Bronchus fibroblast of lung (primary cell): ENCODE measurements at places on chromosomes 12 and 14. TPM values are rescaled to one million over a fixed set of nuclear protein-coding genes. Genes with fewer than 3 reads are reported as not detected.

Gene ALDH2
- 31.7 and 32.6 TPM in 2 replicates for total RNA-seq

Gene MYL2
- 0.74 TPM in 1 of 2 replicates, not detected in the other for total RNA-seq

Gene NINJ2
- total RNA-seq, result 0.17 TPM in 1 of 2 replicates, not detected in the other

Gene TPH2
- total RNA-seq, result not detected in 2 replicates

Gene C12orf56
- under 0.01 TPM in 1 of 2 replicates, not detected in the other for total RNA-seq

Gene RNF212B
- not detected in 2 replicates for total RNA-seq

Gene TAS2R13
- 0.15 and 0.17 TPM in 2 replicates for total RNA-seq

Gene RIMKLB
- total RNA-seq, result 6.4 and 7.9 TPM in 2 replicates
